ENCODE measurements at places on chromosomes 3 and 15.

DNA sequence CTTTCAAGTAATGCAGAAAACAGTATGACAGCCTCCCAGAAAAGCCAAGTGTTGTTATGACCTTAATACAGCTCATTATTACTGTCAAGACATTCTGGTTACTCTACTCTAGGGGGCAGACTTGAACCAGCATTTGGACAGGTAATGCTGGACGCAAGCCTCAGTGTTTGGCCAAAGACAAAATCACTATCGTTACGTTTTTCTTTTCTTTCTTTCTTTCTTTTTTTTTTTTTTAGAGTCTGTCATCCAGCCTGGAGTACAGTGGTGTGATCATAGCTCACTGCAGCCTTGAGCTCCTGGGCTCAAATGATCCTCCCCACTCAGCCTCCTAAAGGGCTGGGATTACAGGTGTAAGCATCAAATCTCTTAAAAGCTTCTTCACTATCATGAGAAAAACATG lies 29.4 kb upstream of the TMEM45A start:
- DNase-seq: no peak

DNA sequence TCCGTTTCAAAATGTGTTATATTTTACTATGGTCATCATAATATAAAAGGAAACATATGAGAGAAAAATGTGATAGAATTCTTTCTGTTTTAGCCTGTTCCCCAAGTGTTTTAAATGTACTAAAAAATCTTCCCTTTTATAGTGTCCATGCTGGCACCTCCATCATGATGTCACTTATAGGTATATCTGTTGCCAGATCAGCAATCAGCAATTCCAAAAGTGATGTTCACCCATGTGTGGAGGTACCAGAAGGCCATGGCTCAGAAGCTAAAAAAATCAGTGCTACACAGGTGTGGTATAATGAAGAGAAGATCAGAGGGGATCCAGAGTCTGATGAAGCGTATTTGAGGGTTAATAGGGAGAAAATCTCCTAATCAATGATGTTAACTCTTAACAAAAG lies 1.1 kb upstream of the GPR15 start:
- DNase-seq: no peak

GRCh38 chr3:8622873-8623691 lies 21.5 kb downstream of the SSUH2 start:
- DNase-seq: no peak

GRCh38 chr3:150309257-150309542 lies 98.9 kb upstream of the TSC22D2 start:
- DNase-seq: no peak

- DNase-seq: no peak
Observed at GRCh38 chr3:78101384-78101783, 1061.5 kb downstream of the ROBO2 start.

DNA sequence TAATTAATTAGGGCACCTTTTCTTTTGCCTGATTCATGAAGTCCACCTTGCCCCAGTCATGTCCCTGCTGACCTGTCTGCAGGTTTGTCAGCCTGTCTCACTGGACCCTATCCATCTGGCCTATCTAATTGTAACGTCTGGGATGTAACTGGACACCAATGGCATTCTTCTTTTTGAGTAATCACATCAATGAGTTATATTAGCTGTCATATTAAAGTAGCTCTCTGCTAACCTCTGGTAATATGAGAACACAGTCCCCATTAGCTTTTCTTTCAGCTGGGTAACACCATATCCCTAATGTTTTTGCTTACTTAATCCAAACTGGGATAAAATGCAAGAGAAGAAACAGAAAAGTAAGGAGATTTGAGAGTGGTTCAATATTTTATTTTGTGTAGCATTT lies 166.2 kb upstream of the VEPH1 start:
- no peak for DNase-seq

GRCh38 chr15:31381801-31382712 lies 55.4 kb downstream of the KLF13 start:
- no peak for DNase-seq

DNA sequence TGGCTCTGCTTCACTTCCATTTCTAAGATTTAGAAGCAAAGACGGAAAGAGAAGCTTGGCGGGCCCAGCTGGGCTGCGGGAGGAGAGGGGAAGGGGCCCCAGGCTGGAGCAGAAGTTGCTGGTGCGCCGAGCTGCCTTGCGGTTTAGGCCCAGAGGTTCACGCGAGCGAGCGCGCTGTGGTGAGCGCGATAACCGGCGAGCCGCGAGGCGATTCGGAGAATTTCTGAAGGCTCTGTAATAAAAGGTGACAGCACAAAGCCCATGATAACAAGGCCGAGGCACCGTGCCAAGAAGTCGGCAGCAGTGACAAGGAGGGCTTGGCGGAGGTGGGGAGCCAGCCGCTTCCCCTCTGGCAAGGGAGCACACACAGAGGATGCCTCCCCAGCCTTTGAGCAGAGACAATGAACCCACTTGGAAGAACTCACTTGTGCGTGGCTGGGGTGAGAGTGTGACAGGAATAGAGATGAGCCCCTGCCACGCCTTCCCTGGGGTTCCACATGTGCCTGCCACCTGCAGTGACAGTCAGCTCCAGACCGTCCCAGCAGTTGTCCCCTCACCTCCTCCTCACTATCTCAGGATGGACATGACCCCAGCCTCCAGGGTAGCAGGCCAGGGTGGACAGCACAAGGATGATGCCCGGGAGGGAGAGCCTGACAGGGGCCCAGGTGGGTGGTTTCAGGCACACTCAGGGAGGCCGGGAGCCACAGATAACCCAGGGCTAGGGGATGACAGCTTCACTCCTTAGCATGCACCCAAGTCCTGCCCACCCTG lies 315.2 kb downstream of the UACA start:
- DNase-seq: no peak

- no peak for DNase-seq
Observed at GRCh38 chr15:71422530-71423259, 307.4 kb downstream of the THSD4 start.

- DNase-seq: no peak
Observed at GRCh38 chr15:51830276-51830806, 888 bp downstream of the TMOD3 start.

DNA sequence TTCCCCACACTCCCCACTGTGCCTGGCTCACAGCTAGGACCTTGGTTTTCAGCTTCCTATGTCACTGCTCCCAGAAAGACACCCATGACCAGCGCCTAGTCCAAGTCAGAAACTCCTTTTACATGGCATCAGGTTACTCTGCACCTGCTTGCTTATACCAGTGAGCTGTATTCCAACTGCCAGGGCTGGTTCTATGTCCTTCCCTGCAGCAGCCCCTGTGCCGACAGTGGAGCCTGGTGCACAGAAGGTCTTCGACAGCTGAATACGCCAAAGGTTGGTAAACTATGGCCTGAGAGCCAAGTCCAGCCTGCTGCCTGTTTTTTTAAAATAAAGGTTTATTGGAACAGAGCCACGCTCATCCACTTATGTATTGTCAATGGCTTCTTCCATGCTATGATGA lies 102.5 kb downstream of the IQSEC1 start:
- DNase-seq: no peak

DNA sequence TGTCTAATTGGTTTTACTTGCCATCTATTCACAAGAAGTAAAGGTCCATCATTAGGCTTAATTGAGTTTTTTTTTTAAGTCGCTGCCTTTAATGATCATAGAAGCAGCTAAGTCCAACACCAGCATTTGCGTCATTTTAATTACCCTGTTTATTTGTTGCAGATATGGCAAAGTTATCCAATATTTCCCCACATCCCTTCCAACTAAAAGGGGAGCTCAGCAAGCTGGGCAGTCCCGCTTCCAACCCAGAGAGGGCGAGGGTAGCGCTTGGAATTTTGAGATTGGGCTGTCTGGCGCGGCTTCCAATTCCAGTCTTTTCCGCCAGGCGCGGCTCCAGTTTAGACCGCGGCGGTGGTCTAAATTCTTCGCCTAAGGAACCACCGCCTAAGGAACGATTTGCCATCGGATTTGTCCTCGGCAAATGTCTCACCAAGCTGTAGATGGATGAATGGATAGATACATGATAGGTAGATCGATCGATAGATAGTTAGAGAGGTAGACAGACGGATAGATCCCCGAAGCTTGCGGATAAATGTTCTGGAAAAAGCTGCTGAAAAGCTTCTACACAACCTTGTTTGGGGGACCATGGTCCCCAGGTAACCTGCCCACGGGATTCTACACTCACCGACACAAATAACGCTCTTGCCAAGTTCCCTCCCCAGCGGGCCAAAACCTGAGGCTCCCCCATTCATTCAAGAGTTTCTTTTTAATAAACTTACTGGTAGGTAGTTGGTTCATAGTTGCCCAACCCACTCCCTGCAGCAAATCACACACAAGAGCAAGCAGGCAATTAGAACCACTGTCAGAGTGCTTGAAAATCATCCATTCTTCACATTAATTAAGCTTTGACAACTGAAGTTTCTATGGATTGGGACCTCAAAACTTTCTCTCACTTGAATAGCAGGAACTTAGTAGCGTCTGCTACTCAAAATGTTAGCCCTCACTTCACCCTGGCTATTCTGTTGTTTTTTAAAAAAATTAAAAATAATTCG lies 49.1 kb downstream of the ZIC4 start:
- no peak for DNase-seq

- no peak for DNase-seq
Observed at GRCh38 chr15:69576948-69577351, 124.3 kb downstream of the RPLP1 start.

GRCh38 chr15:34737477-34737876 lies 17.3 kb downstream of the GJD2 start:
- DNase-seq: no peak

GRCh38 chr3:103136621-103137020 lies 701.8 kb downstream of the ZPLD1 start:
- no peak for DNase-seq

GRCh38 chr3:26350853-26351252 lies 271.7 kb upstream of the LRRC3B start:
- no peak for DNase-seq

GRCh38 chr15:74611834-74612233 lies 3.8 kb upstream of the CLK3 start:
- DNase-seq: no peak

DNA sequence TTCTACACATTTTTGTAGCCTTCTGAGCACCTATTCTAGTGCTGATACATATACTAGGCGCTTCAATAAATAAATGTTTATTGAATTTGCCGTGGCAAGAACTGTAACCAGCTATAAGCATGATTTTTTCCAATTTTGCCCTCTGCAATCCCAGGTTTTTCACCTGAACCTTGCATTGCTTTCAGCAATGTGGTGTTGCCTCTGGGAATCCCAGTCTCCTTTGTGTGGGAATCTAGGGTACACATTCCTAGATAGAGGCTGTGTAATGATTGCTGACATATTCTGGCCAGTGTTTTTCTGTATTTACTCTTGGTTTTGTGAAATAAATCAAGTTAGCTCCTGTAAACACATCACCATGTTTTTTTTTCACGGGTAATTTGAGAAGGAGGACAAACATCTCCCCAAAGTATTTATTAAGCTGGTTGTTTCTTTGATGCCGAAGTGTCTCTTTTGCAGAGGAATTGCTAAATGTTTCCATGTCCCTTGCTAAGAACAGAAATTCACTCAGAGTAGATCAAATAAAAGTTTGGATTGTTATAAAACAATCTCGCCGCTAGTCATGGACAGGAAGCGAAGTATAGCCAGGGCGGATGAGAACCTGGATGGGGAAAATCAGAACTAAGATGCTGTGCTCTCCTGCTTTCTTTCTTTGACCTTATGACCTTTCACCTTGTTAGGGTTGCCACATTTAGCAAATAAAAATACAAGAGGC lies 1.2 kb downstream of the CFAP91 start:
- DNase-seq: no peak

DNA sequence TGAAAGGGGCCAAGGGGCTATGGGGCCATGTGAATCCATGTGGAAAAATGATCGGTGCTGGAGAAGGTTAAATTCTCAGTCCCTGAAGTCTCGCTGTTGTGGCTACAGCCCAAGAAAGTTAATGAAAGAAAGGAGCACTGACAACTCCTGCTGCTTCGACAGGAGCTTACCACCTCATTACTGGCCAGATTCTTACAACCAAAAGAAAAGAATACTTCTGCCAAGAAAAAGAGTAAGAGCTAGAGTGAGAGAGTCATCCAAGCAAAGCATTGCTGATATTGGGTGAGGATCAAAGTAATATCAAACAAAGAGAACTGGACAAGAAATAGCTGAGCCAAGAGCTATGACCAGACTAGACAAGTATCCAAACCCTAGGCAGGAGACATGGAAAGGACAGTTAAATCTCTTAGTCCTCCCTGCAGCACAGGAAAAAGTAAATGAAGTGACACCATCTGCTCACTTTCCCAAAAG lies 348.4 kb upstream of the PLSCR5 start:
- DNase-seq: no peak

GRCh38 chr3:149145974-149146373 lies 16.5 kb downstream of the HPS3 start:
- no peak for DNase-seq

GRCh38 chr3:150308481-150309256 lies 99.4 kb upstream of the TSC22D2 start:
- no peak for DNase-seq

GRCh38 chr15:65611888-65612615 lies 1.1 kb upstream of the INTS14 start:
- no peak for DNase-seq

DNA sequence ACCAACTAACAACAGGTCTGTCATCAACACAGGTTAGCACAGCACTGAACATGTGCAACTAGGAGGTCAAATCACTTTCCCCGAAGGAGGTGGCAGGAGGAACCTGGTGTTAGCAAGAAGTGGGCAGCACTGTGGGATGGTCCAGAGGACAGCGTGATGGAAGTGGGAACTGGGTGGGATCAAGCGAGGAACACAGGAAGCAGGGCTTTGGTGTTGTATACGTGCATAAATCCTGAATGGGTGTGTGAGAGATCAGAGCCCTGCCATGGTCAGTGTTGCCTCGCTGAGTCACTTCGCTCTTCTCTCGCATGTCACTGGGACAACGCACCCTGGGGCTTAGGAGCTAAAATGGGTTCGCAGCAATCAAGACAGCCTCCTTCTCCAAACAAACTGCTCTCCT lies 62.1 kb downstream of the MOBP start:
- no peak for DNase-seq

DNA sequence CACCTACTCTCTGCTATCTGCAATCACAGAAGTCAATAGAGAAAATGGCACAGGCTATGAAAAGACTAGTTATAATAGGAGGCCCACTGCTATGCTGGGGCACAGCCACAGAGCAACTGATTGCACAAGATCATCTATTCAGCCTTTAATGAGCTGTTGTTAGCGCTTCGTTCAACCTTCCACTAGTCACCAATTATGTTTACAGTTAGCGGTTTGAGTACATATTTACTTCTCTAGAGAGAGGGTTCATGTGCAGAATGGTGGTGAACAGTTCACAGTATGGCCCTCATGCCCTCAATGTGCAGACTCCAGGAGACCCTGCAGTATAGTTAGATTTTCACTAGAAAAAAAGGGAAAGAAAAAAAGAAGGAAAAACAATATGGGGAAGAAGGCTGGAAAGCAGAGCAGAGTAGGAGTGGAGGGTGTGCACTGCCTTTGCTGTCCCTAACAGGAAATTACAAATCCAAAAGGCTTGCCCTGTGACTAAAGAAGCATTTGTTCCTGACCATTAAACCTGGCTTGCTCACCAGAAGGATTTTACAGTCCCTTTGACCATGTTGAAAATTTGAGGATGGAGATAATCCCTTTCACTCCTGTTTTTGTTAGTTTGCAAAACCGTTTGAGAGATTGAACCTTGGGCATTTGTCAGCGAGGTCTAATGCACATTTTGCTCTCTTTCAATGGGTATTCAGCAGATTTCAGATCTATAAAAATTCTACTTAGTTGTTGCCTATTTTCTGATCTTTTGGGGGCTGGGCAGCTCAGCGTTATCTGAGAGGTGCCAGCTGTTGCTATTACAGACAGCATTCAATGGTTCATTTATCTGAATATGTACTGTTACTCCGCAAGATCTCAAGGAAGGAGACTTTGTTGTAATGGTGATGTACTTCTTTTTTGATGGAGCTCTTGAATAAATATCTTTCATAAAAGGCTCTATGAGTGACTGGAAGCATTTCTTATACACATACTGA lies 296.1 kb downstream of the LSAMP start:
- DNase-seq: no peak
